Mesangial cell (primary cell): ENCODE measurements at places on chromosomes 7 and 10. TPM values are rescaled to one million over a fixed set of nuclear protein-coding genes. Genes with fewer than 3 reads are reported as not detected.

The ANKMY2 gene
- 13.2 and 14.3 TPM in 2 replicates for total RNA-seq

The ATOH7 gene
- total RNA-seq = 0.13 and 0.16 TPM in 2 replicates

The CPA5 gene
- not detected in 2 replicates for total RNA-seq

The SGMS1 gene
- 29.8 and 50.2 TPM in 2 replicates for total RNA-seq

The TMEM236 gene
- not detected in 2 replicates for total RNA-seq

The GPR146 gene
- total RNA-seq = under 0.01 and 1.5 TPM in 2 replicates

The CFAP43 gene
- total RNA-seq = 0.16 and 0.38 TPM in 2 replicates
